Fibroblast of skin of right quadriceps (primary cell): ENCODE measurements at places on chromosomes 16 and 17.

DNA sequence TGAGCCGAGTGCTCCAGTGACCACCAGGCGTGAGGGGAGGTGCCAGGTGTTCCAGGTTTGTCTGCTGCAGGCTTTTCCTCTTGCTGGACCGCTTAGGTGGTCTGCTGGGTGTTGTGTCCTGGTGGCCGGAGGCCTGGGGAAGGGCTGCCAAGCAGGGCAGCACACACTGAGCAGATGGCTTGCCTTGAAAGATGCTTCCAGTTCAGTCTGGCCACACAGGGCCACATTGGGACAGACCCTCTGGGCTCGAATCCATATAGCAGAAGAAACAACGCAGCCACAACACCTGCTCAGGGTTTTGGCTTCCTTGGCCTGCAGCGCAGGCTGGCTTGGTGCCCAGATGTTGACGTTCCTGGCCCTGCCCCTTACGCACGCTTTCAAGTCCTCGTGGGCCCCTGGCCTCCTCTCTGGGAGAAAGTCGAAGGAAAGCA, 24.8 kb downstream of the GINS2 start:
- DNase-seq: no peak

DNA sequence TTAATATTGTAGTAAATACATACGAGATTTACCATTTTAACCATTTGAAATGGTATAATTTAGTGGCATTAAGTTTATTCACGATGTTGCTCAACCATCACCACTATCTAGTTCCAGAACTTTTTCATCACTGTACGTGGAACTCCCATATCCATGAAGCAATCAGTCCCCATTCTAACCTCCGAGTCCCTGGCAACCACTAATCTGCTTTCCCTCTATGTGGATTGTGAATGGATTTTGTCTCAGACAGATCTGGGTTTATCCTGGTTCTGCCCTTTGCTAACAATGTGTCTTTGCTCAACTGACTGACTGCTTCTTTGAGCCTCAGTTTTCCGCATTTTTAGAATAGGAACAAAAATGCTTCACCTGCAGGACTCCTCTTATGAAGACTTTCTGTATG, 51.4 kb downstream of the TANGO6 start:
- no peak for DNase-seq

DNA sequence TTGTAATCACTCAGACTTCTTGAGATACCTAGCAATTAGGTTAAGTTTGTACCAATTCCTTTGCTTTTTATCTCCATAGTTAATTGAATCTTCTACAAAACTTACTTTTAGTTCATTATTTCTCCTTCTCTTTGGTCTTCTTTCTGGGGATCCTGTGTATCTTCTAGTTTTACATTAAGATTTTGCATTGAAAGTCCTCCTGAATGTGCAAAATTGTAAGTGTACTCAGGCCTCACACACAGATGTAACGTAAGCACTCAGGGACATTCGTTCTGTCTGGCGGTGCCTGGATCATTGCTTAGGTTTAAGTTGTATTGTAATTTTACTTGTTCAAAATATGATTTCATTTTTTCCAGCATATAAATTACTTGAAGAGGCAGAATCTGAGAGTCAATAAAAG, 222.6 kb upstream of the CPHXL start:
- DNase-seq: no peak

GRCh38 chr17:65137021-65137939, at the start of gene RGS9:
Gene RGS9 (plus strand): TSS chr17:65137370. CDS start chr17:65137541, 171 bp downstream.
- peak; percentile 62 for DNase-seq

DNA sequence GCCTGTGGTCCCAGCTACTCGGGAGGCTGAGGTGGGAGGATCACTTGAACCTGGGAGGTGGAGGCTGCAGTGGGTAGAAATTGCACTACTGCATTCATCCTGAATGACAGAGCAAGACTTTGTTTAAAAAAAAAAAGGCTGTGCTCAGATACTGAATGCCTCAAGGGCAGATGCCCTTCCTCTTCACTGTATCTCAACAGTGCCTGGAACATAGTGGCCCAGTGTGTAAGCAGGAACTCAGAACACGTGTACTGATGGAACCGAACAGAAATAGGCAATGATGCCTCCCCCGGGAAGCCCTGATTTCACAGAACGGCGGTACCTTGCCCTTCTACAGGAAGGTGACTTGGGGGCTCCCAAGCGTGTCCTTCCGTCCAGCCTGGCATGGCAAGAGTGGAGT, 46.8 kb downstream of the PLXDC1 start:
- DNase-seq: no peak

DNA sequence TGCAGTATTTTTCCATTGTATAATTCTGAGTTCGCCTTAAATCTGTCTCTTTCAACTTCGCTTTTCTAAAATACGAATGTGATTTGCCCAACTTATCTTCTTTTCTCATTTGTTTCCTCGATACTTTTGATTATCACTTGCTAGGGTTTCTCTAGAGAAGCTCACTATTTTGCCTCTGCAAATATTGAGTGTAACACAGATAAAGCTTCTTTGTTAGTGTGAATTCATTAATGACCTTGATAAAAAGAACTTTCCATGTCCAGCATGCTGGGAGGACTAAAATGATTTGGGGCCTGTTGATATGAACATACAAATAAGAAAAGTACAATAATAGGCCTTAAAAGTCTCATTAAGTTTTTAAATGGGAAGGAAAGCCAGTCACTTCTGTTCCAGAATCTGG, 303.3 kb downstream of the MAP2K6 start:
- DNase-seq: no peak

DNA sequence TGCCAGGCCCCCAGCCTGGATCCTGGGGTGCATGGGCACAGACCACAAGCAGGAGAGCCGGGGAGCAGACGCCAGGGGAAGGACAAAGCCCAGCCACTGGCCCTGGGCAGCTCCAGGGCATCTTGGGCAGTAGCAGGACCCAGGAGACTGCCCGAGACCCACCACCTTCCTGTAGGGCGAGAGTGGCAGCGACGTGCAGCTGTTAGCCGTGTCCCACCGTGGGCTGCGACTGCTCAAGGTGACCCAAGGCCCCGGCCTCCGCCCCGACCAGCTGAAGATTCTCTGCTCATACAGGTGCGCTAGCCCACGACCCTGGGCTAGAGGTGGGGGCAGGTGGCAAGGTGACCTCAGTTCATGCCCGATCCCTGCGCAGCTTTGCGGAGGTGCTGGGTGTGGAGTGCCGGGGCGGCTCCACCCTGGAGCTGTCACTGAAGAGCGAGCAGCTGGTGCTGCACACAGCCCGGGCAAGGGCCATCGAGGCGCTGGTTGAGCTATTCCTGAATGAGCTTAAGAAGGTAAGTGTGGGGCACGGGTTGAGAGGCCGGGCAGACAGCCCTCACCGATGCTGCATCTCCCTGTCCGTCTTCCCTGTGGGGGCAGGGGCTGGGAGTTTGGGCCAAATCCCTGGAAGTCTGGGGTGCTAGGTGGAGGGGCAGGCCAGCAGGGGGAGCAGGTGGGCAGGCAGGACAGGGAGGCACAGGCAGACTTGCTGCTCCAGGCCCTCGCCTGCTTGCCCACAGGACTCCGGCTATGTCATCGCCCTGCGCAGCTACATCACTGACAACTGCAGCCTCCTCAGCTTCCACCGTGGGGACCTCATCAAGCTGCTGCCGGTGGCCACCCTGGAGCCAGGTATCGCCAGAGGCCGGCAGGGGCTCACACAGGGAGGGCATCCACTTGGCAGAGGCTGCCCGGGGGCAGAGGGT, 13.5 kb upstream of the SMIM5 start:
- DNase-seq: peak; percentile 24

DNA sequence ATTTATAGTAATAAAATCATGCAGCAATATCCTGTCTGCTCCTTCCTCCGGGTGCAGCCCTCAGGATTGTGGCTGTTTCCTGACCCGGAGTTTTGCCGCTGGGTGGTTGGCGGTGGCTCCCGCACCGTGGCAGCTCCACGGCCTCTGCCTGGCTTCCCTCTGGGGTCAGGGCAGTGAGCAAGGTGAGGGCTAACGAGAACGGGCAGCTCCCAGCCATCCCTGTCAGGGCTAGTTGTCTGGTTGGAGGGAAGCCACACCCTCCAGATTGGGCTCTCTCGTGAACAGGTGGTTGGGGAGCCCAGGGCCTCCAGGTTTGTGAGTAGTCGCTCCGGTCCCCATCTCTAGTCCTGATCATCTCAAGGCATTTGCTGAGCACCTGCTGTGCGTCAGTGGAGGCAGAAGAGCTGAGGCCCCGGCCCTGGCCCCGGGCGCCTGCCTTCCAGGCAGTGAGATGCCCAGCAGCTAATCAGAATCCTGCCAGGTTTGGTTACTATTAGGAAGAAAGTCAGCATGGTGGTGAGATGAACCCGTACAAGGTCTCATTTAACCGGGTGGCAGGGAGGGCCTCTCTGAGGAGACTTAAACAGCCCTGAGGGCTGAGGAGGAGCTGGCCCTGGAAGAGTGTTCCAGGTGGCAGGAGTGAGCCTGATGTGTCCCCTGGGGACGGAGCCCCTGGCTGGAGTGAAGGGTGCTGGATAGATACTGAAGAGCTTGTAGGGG, 2.3 kb upstream of the NUDT16L1 start:
- no peak for DNase-seq

DNA sequence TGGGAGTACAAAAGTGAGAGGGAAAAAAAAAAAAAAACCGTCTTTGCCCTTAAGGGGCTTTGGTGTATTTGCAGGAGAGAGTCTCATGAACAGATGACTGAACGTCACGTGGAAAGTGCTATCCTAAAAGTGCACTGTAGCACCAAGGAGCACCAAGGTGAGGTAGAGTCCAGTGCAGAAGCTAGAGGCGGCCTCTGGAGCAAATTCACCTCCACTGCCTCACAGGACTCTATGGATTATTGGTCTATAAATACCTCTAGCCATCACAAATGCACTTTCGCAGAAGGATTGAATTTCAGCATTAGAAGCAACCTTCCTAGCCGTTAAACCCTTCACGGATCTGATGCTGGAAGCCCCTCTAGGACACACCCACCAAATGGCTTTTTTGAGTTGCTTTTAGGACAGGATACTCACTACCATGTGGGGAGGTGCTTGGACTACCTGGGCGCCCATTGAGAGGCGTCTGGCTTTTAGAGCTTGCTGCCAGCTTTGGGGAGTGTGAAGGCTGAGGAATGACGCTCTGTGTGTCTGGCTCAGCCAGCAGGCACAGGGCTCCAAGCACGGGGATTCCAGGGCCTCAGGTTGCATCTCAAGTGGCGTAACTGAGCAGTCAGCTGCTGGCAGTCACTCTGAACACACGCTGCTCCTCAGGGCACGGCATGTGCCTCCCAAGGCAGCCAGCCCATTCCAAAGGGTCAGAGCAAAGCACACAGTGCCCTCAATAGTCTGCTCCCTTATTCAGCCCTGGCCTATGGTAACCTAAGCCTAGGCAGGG, 52.7 kb downstream of the CDRT4 start:
- DNase-seq: no peak

GRCh38 chr16:47865337-47865855, 290.4 kb downstream of the ABCC12 start:
- no peak for DNase-seq

- DNase-seq: no peak
These were observed 37.5 kb downstream of the IL21R start for GRCh38 chr16:27439271-27440018.

DNA sequence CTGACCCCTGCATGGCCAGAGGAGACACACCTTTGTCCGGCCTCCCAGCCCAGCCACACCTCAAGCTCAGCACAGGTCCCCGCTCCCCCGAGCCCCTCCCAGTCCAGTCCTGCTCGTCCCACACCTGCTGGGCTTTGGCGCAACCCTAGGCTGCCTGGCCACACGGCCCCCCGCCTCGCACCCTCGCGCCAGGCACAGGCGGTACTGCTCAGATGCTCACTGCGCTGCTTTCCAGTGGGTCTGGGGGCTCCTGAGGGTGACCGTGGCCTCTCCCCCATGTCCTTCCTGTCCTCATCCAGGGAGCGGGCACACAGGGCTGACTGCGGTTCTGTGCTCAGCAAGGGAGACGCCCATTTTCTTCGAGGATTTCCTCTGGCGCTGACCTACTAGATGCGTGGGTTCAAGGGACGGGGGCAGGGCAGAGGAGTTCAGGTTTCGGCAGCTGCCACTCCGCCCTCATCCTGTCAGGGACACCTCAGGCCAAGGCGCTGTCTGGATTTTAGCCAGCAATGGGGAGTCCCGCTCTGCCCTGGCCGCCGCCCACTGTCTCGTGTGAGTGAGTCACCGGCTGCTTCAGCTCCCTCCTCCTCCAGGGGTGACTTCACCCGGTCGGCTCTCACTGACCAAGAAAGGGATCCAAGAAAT, 118.0 kb upstream of the ZNF469 start:
- peak; percentile 89 for DNase-seq

- DNase-seq: no peak
These were observed 142.6 kb upstream of the CACNG5 start for GRCh38 chr17:66692421-66692690.

- DNase-seq: peak; percentile 29
These were observed 195.4 kb downstream of the KATNIP start for GRCh38 chr16:27745348-27745747.

- no peak for DNase-seq
These were observed 20.2 kb upstream of the MAPT start for GRCh38 chr17:45874151-45874550.

DNA sequence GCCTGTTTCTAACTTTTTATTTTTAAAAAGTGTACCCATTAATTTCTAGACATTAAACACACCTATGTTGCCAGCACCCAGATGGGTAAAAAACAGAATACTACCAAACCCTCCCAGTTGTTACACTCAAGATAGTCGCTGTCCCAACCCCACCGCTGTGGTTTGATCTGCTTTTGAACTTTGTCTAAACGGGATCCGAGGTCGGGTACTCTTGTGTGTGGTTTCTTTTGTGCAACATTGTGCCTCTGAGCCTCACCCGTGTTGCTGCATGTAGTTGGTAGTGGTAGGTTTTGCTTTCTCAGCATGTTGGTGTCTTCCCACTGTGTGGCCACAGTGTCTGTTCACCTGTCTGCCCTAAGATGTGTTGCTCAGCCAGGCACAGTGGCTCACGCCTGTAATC, 4.3 kb downstream of the KLHL36 start:
- DNase-seq: no peak

GRCh38 chr16:82963653-82964052, 336.9 kb downstream of the CDH13 start:
- DNase-seq: no peak

GRCh38 chr16:51374346-51374745, 223.3 kb upstream of the SALL1 start:
- peak; percentile 89 for DNase-seq

GRCh38 chr17:17073030-17073564, 30.8 kb downstream of the MPRIP start:
- no peak for DNase-seq

GRCh38 chr17:78826421-78826820, 14.2 kb downstream of the USP36 start:
- DNase-seq: peak; percentile 24

DNA sequence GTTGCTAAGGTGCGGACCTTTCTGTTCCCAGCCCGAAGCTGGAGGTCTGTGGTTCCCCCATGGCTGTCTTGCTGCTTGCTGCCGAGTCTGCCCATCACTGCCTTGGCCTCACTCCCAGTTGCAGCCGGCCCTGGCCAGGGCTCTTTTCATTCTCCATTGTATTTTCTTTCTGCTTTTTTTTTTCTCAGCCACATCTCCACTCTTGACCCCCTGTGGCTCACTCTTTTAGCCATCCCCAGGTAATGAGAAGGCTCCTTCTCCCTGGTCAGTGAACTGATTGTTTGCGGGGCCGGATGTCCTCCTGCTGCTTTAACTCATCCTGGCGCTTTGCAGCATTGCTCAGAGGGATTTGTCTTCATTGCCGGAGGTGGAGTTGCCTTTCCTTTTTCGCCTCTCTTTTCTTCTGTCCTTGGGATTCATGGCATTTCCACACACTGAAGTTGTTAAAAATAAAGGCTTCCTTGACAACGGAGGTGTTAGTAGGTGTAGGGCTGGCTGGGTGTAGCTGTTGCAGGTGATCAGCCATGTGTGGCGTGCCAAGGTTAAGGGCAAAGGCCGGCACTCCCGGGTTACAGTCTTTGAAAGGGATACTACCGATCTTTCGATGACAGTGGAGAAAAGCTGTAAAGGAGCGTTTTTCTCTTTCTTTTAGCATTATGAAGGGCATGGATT, 34.1 kb downstream of the MAP2K6 start:
- DNase-seq: no peak
